CD8-positive, alpha-beta memory T cell (primary cell): ENCODE measurements at places on chromosomes 7 and 10.

DNA sequence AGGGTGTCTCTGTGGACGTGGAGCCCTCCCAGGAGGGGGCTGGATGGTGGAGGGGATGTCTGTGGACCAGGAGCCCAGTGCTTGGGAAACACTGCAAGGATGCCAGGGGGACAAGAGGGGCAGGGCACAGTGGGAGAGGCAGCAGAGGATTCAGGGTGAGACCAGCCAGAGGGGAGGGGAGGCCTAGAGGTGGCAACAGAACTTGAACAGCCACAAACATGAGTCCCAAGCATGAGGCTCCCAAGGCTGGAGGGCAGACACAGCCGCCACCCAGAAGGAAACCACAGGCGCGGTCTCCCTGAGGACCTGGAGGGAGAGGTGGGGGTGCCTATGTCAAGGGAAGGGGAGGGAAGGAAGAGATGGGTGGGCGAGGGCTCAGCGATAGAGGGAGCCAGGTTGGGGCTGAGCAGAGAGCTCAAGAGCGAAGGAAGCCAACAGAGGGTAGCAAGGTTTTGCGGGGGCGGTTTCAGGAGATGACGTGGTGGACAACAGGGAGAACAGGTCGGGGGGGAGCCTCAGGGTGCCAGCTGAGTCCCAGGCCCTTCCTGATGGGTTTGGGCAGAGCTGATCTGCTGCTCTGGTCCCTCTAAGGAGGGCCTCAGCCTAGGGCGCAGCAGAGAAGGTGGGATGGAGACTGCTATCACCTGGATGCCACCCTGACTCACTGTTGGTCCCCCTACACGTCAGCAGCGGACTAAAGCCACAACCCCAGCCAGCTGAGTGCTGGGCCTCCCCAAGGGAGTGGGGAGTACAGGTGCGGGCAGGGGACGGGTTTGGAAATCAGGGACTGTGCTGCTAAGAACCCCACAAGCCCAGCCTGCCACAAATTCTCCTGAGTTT is 6.7 kb upstream of the PILRA start:
- DNase-seq = no peak

GRCh38 chr7:99313204-99313573 is 12.5 kb upstream of the ARPC1A start:
- DNase-seq = no peak

- no peak for DNase-seq
These were observed 178.1 kb upstream of the PPP2R2D start for GRCh38 chr10:131722525-131723264.

DNA sequence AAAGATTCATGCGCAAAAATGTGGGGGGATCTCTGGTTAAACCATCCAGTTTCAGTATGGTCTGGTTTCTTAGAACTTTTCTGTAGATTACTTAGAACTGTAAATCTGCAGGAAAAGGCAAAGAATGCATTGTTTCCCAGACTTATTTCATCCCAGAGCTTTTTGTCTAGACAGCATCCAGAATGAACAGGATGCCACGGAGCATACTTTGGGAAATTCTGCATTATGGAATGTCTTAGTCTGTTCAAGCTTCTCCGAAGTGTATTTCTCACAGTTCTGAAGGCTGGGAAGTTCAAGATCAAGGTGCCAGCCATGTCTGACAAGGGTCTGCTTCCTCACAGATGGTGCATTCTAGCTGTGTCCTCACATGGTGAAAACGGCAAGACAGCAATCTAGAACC is 136.3 kb downstream of the INHBA start:
- DNase-seq = no peak

DNA sequence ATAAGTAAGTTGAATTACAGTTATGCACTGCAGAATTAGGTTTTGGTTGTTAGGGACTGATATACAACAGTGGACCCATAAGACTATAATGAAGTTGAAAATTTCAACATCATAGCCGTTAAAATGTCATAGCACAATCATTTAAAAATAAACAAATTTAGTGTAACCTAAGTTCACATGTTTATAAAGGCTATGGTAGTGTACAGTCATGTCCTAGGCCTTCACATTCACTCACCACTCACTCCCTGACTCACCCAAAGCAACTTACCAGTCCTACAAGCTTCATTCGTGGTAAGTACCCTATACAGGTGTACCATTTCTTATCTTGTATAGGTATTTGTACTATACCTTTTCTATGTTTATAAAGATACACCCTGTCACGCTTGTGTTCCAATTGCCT is 113.7 kb downstream of the RAB11FIP2 start:
- no peak for DNase-seq

- no peak for DNase-seq
These were observed 10.8 kb upstream of the INTS1 start for GRCh38 chr7:1514995-1515401.

GRCh38 chr10:63052083-63052482 is 81.0 kb upstream of the NRBF2 start:
- DNase-seq = no peak

- DNase-seq = no peak
These were observed 195.7 kb upstream of the KLF6 start for GRCh38 chr10:3980660-3981059.
